ENCODE measurements at places on chromosomes 6 and 20.

DNA sequence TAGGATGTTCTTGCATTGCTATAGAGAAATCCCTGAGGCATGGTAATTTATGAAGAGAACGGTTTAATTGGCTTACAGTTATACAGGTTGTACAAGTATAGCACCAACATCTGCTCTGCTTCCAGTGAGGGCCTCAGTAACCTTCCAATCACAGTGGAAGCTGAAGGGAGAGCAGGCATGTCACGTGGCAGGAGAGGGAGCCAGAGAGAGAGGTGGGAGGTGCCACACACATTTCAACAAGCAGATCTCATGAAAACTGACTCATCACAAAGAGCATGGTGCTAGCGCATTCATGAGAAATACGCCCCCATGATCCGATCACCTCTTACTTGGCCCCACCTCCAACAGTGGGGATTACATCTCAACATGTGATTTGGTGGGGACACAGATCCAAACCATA is 871.2 kb downstream of the TFAP2A start:
- no peak for DNase-seq

GRCh38 chr20:10404023-10404628 is 29.9 kb downstream of the MKKS start:
- DNase-seq = no peak

DNA sequence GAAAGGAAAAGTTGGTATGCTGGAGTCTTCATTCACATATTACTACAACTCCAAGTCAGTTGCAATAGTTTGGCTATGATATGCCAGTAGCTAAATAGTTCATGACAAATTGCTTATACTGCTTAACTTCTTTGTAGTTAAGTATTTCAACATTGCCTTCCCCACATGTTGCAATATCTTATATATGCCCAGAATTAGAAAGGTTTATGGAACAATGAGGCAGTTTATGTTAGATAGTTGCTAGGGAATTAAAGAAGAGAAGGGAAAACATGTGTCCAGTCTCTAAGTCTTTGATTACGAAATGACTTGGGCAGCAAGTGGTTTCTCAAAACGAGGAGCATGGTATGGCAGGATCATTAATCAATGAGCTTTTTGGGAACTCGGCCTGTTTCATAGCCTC is 145.8 kb downstream of the PLCB4 start:
- DNase-seq = no peak

GRCh38 chr20:4147319-4147718 is 132.0 kb upstream of the RNF24 start:
- no peak for DNase-seq

DNA sequence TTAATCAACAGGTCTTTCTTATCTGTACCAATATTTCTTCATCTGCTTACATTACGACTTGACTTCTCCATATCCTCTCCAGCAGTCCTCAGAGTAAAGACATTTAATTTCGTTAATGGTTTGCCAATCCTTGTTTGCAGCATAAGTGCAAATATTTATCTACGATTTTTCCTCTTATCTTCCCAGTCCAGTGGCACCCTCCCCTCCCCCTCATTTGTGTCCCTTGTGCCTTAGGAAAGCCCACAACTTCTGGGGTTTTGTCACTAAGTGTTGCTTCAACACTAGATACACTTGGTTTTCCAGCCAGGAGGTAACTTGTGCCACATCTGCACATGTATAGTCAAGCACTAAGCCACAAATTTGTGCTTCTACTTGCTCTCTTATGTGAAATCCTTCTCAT is 327.2 kb downstream of the CBLN4 start:
- DNase-seq = no peak

GRCh38 chr6:159056003-159056402 is 11.2 kb upstream of the TAGAP start:
- no peak for DNase-seq

GRCh38 chr6:148885136-148885865 is 138.5 kb downstream of the UST start:
- no peak for DNase-seq

DNA sequence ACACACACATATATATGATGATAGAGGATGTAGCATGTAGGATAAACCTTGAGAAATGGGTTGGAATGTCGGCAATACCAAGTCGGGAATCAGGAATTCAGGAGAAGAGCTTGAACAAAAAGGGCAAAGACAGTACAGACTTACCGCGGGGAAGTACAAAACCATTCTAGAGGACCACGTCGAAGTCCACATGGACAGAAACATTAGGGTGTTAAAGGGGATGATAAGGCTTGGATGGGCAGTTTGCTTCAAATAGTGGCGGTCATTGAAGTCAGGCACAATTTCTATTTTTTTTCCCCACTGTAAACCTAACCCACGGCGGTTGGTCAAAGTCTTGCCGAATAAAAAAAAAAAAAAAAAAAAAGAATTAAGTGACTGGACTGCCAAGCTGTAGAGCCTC is 766 bp upstream of the NUS1 start:
- no peak for DNase-seq

DNA sequence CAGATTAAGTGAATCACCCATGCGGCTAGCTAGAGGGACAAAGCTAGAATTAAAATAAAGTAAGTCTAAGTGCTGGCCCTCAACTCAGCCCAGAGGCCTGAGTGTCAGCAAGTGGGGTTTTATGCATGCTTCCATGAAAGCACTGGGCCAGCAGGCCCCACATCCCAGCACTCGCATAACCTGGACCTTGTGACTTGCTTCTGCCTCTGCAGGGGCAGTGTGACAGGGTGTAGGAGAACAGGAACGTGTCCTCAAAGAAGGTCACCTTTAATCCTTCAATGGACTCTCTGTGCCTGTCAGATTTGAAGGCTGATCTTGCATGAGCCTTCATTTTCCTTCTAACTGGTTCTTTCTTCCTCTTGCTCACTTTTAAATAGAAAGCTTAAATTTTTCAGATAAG is 183.4 kb downstream of the ALDH8A1 start:
- DNase-seq = no peak

GRCh38 chr6:110950440-110950839 is 8.1 kb upstream of the GTF3C6 start:
- DNase-seq = no peak

DNA sequence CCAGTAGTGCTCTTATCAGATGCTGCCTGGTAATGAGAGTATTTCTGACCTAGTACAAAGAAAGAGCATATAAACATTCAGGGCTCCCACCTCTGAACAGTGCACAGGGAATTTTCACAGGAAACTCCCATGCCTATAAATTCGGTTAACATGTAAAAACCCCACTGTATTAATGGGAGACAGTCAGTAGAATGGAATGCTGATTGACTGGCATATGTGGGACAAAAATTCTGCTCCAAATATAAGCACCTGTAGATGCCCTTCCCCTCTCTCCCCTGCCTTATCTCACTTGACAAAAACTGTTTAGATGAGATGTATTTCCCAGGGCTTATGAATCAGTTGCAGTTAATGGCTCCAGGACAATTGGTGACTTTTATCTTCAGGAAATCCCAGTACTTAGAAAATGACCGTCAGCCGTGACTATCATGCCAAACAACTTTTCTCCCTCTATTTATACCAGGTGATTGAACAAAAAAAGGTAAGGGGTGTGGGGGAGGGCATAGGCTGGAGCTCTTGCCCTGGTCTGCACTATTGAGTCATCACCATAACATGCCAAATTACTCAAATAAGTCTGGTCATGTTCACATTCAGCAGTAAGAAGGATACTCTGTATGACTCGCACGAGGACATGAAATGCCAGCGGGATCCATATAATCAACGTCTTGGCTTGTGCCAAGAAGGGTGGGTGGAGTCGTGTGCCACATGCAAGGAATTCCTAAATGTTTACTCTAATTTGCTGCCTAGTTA is 176.4 kb upstream of the BMP2 start:
- DNase-seq = no peak

GRCh38 chr20:23533161-23533560 is 35.1 kb downstream of the CST9L start:
- no peak for DNase-seq

GRCh38 chr6:104506429-104506828 is 353.3 kb downstream of the HACE1 start:
- DNase-seq = no peak

DNA sequence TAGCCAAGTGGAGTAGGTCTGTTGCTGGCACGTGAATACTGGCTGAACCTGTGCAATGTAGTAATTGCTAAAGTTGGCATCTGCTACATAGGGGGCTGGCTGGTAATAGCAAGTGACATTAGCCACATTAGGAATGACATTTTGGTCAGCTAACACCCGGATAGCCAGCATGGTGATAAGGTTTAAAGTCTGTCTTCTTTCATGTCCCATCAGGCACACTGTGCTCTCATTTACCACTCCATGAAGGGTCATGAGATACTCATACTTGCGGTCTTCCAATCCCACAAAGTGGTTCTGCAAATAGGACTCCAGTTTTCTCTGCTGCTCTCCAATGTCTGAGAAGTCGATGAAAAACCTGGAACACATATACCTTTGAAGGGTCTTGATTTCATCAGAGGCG is 2.8 kb downstream of the TENT5A start:
- no peak for DNase-seq

- DNase-seq = peak; percentile 1
These were observed 222.4 kb upstream of the JARID2 start for GRCh38 chr6:15023448-15023847.

GRCh38 chr6:37188962-37189510 is 19.1 kb downstream of the PIM1 start:
- no peak for DNase-seq

DNA sequence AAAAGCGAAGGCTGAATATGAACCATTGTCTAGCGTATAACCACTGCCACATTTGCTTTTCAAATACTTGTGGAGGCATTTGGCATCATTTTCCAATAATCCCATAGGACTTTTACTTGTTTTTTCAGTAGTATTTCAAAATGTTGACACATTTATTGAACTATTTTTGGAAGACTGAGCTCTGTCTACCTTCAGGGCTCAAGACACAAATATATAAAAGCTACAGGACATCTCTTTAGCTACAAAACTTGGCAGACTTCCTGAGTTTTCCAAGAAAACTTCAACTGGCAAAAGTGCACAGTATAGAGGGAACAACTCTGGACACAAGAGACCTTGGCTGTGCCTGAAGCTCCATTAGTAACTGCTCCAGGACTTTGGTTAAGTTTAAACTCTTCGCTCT is 13.4 kb downstream of the EPB41L2 start:
- DNase-seq = no peak

DNA sequence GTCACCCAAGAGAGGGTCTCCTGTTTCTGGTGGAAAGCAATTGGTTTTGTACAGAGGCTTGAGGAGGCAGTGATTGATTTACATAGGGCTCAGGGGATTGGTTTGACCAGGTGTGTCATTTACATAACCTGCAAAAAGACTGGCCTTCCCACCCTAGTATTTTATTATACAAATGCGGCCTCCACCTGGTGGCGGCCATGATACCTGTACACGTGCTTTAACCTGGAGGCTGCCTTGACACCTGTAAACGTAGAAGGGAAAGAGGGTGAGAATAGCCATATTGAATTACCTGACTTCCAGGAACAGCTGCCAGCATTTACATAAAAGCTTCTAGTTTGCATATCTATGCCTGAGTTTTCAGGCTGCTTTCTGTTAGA is 48.7 kb downstream of the HLA-DPB1 start:
- no peak for DNase-seq

DNA sequence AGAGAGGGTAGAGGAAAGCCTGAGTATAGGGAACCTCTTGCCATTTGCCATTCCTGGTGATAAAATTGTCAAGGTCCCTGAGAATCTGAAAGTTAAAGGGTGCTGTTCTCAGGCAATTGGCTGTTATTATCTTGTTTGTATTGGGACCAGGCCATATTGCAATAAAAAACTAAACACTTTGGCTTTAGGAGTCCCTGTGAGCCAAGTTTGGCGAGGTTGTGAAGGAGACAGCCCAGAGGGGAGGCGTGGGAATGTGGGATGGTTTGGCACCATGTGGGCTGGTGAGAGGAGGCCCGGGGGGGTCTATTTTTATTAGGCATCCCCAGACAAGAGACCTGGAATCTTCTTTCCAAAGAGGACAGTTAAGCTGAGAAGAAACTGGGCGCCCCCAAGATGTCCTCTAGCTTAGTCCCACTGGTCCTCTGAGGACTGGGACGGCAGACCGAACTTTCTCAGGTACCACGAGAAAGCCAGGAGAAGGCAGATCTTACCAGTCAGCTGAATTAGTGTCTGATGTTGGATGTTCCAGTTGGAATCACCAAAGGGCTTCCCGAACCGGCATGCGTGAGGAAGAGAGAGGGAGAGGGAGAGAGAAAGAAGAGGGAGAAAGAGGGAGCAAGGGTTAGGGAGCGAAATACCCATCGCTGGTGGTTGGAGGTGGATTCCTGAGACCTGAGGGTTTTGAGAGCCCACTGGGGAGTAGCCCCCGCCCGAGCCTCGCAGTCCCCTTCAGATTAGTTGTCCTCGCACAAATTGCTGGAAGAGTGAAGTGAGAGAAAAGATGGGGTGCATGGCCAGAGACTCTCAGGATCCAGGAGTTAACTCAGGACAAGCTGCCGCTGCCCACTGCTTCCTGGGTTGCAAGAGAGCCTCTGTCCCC is 24.4 kb downstream of the DYNLT1 start:
- no peak for DNase-seq

GRCh38 chr6:164106345-164106769 is 691.8 kb downstream of the QKI start:
- DNase-seq = no peak

DNA sequence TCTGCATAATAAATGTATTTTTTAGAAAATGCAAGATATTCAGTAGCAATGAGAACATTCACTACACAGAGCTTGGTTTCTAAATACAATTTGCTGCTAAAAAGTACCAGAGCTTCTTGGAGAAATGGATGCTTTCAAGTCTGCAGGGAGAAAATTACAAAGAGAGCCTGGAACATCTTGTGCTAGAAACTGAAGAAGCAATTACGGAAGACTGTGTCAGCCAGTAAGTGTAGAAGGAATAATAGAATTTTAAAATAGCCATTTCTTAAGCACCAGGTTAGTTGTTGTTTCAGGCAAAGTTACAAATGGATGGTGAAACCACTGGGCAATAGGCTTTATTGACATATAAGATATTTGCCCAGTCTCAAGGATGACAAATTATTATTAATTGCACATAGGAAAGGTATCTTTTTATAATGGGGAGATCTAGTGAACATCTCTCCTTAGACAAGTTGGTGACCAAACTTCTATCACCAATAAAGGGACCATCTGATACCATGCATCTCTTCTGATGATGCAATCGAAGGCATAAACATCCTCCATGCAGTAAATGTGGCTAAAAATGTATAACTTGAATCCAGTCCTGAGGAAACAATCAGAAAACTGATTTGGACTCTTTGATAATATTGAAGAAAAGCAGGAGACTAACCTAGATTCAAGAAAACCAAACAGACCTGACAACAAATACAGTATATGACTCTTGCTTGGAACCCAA is 81.7 kb downstream of the ARHGAP18 start:
- no peak for DNase-seq
